ENCODE measurements at places on chromosomes 4 and X. TPM values are rescaled to one million over a fixed set of nuclear protein-coding genes. Genes with fewer than 3 reads are reported as not detected.

DNA sequence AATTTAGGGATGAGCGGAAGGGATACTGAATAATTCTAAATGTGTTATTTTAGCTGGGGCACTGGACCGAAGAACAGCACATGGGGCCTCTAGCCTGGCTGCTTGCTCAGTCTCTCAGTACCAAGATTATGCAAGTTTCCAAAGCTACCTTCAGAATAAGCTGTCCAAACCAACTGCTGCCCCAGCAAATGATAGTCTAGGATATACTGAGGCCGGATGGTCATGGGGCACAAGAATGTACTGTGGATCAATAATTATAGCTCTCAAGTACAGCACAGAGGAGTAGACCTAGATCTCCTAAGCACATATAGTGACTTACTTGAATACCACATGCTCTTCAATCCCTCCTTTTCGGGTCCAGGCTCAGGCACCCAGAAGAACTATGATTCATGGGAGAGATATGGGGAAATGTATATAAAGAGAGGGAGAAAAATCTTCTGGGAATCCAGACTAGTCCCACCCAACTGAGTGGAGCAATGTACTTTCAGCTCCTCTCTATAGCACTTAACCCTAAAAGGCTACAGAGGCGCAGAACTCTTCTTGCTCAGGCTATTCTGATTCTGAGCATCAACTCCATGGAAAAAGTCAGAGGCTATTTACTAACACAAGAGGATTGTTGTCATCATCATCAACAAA lies 160.3 kb upstream of the GPC4 start:
- DNase-seq, result no peak

- DNase-seq, result no peak
Measured at GRCh38 chrX:16589826-16590225, 60.1 kb upstream of the S100G start.

Gene MSX1
- 3.0 TPM for total RNA-seq

DNA sequence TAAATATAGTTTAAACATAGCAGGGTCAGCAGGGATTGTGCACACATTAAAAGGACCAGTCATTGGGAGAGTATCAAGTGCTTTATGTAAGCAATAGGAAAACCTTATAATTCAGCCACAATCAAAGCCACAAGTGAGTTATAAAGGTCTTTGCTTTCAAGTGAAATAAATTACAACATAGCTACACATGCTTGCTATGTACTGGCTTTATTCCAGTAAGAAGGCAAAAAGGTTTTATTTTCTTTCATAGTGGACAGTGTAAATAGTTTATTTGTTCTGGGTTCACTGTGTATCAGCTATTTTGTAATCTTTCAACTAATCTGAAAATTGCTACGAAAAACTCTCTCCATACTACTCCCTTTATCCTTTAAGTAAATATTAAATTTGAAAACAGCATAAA lies 691.4 kb downstream of the PCDH7 start:
- no peak for DNase-seq

Gene RHOXF2B
- not detected for total RNA-seq

DNA sequence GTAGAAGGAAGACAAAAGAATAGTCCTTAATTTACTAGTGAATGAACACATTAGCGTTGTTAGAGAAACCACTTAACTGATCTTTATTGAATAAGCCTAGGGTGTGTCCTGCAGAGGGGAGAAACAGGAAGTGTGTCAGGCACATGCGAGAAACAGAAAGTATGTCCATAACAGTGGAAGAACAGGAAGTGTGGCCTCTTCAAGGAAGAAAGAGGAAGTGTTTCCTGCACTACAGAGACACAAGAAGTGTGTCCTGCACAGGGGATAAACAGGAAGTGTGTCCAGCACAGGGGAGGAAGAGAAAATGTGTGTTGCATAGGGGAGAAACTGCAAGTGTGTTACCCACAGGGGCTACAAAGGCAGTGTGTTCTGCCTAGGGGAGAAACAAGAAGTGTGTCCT lies 539.6 kb upstream of the PRKX start:
- no peak for DNase-seq

Measured in occipital lobe (tissue), 3 donors.